ENCODE measurements at places on chromosomes 4 and X.

DNA sequence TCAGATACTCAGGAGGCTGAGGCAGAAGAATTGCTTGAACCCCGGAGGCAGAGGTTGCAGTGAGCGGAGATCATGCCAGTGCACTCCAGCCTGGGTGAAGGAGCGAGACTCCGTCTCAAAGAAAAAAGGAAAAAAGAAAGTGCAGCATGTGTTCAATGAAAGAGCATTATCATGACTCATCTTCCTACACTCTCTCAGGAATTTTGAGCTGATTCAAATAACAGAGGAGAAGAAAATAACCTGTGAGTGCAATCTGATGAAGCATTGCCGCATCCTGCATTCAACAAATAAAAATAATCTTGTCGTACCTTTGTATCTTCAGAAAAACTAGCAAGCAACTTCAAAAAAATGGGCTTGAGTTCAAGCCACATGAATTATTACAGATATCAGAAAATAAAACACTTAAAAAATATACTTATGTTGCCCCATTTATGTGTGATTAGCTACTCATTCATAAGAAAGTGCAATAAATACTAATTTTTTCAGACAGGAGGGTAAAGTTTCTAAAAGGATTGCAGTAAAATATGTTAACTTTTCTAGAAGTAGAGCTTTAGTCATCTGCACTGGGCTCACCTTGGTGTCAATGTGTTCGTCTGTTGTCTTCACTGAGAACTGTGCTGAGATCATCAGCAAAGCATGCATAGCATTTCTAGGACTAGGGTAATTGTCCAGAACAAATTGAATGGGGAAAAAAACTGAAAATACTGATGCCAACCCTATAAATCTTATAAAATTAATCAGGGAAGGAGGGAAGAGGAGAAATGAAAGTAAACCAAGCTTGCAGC is 90.4 kb upstream of the VCX3B start:
- DNase-seq: no peak

DNA sequence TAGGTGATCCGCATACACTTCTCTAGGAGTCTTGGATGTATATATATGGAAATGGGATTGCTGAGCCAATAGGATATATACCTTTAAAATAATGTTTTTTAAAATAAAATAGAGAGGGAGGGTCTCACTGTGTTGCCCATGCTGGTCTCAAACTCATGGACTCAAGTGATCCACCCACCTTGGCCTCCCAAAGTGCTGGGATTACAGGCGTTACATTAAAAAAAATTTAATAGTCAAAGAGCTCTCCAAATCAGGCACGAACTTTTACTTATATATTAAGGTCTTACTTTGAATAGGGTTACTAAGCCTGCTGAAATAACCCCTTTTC is 109.0 kb downstream of the GNL3L start:
- no peak for DNase-seq

- no peak for DNase-seq
These were observed 187.8 kb downstream of the TEX11 start for GRCh38 chrX:70720721-70721120.

DNA sequence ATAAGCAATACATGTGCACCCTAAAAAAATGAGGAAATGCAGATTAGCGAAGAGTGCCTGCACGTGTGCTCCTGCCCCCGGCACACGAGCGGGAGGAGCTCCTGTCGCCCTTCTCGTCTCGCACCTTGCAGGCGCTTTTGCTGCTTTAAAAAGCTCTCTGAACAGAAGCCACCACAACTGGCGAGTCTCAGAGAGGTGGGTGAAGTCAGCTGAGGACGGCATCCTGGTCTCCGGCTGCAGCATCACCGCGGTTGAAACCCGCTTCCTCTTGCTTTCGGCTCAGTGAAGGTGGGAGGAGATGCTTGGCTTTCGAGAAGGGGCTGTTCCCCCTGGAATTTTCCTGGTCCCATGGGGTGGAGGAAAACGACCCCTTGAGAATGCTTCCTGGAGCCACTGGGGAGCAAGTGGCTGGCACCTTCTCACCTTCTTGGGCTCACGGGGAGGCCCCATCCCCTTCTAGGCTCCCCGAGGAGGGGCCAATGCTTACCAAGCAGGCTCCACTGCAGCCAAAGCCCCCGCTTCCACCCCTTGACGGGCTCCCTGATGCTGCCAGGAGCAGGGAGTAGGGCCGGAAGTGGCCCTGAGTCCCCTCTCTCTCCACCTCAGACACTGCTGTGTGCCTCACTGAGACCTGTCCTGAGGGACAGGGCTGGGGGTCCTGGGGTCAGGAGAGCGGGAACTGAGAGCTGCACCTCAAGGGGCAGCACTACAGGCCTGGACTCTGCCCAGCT is 29.2 kb upstream of the MXD4 start:
- no peak for DNase-seq

DNA sequence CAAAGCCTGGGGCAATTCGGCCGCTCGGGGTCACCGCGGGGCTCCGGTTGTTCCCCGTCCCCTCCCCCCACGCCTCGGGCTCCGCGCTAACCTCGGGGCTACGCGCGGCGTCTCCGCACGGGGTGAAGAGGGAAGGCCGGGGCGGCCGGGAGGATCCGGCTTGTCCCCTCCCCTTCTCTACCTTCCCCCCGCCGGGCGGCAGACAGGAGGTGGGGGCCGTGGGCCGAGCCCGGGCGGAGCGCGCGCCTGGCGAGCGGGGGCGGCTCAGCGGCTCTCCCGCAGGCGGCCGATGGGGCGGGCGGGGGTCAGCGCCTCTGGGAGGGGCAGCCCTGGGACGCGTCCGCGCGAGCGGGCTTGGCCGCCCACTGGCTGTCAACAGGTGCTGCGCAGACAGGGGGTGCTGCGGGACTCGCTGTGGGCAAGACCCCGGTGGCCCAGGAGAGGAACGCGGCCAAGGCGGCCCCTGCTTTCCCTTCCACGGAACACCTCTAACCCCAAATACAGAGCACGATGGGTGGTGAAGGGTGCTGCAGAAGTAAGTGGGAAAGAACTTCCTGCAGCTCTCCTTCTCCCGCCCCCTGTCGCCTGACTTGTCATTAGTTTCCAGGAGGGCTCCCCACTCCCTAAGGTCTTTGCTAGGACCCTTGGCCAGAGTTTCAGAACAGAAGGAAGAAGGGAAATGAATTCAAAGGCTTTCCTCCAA is at the start of gene PDGFC:
PDGFC (minus strand) TSS at position 124 of the 703 bp plus-strand sequence. CDS start 896 bp downstream, outside the sequence.
- peak; percentile 82 for DNase-seq

DNA sequence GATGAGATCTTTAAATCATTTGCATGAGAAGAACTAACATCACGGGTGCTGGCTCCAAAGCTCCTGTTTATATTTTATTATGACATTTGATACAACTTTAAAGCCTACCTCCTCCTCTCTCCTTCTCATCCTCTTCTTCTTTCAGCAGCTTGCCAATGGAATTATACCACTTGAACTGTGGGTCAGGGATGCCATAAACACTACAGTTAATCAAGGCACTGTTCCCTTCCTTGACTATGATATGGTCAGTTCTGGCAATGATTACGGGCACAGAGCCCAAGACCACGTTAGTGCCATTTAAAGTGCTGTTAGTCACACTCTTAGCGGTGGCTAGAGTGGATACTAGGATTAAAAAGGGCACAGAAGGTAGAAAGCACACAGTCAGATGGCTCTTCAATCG is 20.7 kb downstream of the MFAP3L start:
- DNase-seq: peak; percentile 70

GRCh38 chr4:40953283-40954087 is 203.7 kb downstream of the NSUN7 start:
- peak; percentile 70 for DNase-seq

GRCh38 chr4:110795971-110796370 is 173.1 kb upstream of the PITX2 start:
- no peak for DNase-seq

- DNase-seq: peak; percentile 68
These were observed 114.3 kb downstream of the FBXW7 start for GRCh38 chr4:152421576-152421975.

- no peak for DNase-seq
These were observed 19.1 kb downstream of the MAGED2 start for GRCh38 chrX:54826598-54826997.

- DNase-seq: no peak
These were observed 452.3 kb downstream of the MID1IP1 start for GRCh38 chrX:39253551-39253950.

- peak; percentile 24 for DNase-seq
These were observed 328.7 kb upstream of the ZFP42 start for GRCh38 chr4:187666697-187667494.

DNA sequence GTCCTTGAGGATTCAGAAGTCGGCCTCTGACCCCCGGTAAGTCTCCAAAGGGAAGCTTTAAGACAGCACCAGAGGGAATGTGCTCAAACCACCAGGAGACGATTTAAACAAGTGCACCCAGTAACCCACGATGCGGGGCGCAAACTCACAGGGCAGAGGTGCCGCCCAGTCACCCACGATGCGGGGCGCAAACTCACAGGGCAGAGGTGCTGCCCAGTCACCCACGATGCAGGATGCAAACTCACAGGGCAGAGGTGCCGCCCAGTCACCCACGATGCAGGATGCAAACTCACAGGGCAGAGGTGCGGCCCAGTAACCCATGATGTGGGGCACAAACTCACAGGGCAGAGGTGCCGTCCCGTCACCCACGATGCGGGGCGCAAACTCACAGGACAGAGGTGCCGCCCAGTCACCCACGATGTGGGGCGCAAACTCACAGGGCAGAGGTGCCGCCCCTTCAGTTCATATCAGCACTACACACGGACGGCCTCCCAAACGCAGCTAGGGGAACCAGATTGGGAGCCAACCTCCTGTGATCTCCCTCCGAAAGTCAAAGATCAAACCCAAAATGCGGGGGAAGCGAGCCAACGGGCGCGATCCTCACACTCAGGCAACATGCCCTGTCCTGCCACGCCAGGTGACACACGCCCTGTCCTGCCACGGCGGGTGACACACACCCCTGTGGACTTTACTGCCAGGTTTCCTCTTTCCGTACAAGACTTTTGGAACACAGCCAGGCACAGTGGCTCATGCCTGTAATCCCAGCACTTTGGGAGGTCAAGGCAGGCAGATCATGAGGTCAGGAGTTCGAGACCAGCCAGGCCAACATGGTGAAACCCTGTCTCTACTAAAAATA is 11.3 kb downstream of the PPP2R3B start:
- no peak for DNase-seq

- peak; percentile 16 for DNase-seq
These were observed 36.2 kb upstream of the USP38 start for GRCh38 chr4:143148521-143148920.

GRCh38 chr4:109156356-109156755 is 146.1 kb downstream of the COL25A1 start:
- DNase-seq: no peak

GRCh38 chrX:124518885-124519284 is 172.5 kb downstream of the SH2D1A start:
- no peak for DNase-seq

DNA sequence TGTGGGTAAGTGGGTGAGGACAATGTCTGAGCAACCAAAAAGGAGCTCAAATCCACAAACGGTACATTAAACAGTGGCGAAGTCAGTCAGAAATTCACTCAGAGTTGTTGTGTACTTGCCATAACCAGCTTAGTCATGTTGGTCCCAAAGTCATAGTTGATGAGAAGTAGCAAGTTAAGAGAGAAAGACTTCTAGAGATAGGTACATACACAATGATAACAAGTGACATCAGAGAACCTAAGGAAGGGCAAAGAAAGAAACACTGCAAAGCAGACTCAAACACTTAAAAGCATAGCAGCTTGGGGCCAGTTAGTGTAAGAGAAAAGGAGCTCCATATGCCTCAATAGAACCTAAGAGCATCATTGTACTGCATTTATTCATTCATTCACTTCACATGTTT is 30.2 kb downstream of the DYNLT3 start:
- no peak for DNase-seq

- DNase-seq: peak; percentile 28
These were observed 566.4 kb upstream of the DIPK2B start for GRCh38 chrX:45766981-45767501.

- DNase-seq: no peak
These were observed 30.7 kb downstream of the MSN start for GRCh38 chrX:65697915-65698796.

DNA sequence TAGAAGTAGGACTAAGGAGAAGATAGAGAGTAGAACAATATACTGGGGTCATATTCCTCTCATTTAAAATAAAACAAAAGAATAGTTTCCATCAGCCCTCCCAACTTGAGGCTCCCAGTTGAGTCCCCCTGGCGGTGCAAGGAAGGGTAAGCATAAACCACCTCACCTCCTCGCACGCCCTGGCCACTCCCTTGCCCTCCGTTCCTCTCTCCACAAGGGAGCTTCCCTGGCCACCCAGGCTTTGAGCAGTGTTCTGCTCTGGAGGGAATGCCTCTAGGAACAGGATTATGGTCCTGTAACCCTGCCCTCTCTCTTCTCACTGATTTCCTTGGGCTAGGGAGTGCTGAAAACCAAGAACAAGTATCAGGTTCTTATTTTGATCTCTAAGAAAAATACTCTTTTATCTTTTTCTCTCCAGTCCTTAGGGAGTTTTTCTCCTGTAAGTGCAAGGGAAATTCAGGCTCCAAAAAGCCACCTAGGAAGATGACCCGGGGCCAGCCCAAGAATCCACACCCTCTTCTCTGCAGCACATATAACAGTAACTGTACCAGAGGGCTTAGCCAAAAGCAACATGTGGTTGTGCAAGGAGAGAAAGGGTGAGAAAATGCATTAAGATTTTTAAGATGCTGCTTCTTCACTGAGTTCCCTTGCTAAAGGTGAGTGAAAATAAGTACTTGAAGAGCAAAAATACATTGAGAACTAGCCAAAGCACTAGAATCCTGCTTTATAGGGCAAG is 69.9 kb downstream of the USP38 start:
- no peak for DNase-seq

- DNase-seq: no peak
These were observed 56.9 kb downstream of the MAD2L1 start for GRCh38 chr4:120009731-120010130.

GRCh38 chrX:920234-920799 is 289.7 kb downstream of the SHOX start:
- peak; percentile 2 for DNase-seq

GRCh38 chrX:105063743-105064142 is 156.8 kb downstream of the TEX13A start:
- DNase-seq: no peak

DNA sequence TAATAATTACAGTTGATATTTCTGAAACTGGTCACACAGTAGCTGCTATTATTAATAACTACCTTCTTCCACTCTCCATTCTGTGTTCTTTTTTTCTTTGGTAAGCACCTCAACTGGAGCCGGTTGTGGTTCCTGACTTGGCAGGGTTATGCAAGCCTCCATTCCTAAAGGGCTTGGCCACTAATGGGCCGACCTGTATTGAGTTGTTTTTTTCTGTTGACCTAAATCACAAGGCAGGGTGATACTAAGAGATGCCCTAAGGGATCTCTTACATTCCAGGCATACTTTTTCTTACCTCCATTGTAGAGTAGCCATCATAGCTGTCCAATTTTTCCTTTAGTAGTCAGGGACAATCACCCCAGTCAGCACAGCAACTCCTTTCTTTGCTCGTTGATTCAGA is 1295.8 kb upstream of the ADGRL3 start:
- no peak for DNase-seq

GRCh38 chrX:85112293-85112692 is 108.6 kb downstream of the APOOL start:
- no peak for DNase-seq

DNA sequence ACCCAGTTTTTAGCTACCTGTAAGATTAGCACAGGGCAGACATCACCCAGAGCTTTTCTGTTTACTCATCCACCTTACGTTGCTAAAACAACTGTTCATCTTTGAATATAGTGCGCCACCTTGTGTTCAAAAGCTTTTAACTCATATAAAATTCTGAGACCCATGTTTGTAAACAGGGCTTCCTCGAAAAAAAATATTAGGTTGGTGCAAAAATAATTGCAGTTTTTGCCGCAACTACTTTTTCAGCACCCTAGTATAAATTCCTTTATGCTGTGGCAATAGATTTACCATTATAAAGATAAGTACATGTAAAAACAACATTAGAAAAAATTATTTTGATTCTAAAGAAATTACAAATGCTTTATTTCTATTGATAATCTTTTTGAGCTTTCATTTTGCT is 147.9 kb downstream of the LRBA start:
- peak; percentile 85 for DNase-seq
